GM23248 (cell line): ENCODE measurements at places on chromosomes 2 and 18. TPM values are rescaled to one million over a fixed set of nuclear protein-coding genes. Genes with fewer than 3 reads are reported as not detected.

MFSD6 gene
- 4.9 and 6.7 TPM in 2 replicates for total RNA-seq

MYO7B gene
- under 0.01 TPM in 1 of 2 replicates, not detected in the other for total RNA-seq

ARPC2 gene
- total RNA-seq: 568 and 644 TPM in 2 replicates

RAB6C gene
- total RNA-seq: not detected in 2 replicates

PAX8 gene
- 2.1 and 5.8 TPM in 2 replicates for total RNA-seq

NGEF gene
- total RNA-seq: 0.43 TPM in 1 of 2 replicates, not detected in the other

STK25 gene
- total RNA-seq: 239 and 240 TPM in 2 replicates

NCK2 gene
- 13.9 and 25.2 TPM in 2 replicates for total RNA-seq

POTEJ gene
- not detected in 2 replicates for total RNA-seq

EPB41L3 gene
- total RNA-seq: 19.2 and 22.2 TPM in 2 replicates

CCDC74A gene
- total RNA-seq: 11.5 and 15.0 TPM in 2 replicates

FBXO41 gene
- 1.0 and 1.1 TPM in 2 replicates for total RNA-seq

ZSWIM2 gene
- not detected in 2 replicates for total RNA-seq

FAP gene
- total RNA-seq: 243 and 269 TPM in 2 replicates

CACNB4 gene
- 0.11 TPM in 1 of 2 replicates, not detected in the other for total RNA-seq

CFAP221 gene
- not detected in 2 replicates for total RNA-seq

ALKAL2 gene
- not detected in 2 replicates for total RNA-seq

SLC4A5 gene
- total RNA-seq: 0.32 and 0.38 TPM in 2 replicates

CCNT2 gene
- 15.0 and 15.7 TPM in 2 replicates for total RNA-seq

CELF4 gene
- not detected in 2 replicates for total RNA-seq

VWC2L gene
- total RNA-seq: not detected in 2 replicates

RPE gene
- total RNA-seq: 80.9 and 100.0 TPM in 2 replicates

KANSL1L gene
- 5.4 and 13.2 TPM in 2 replicates for total RNA-seq

FBXO36 gene
- 2.3 and 5.3 TPM in 2 replicates for total RNA-seq

DPY30 gene
- 57.8 and 65.6 TPM in 2 replicates for total RNA-seq

MEMO1 gene
- total RNA-seq: 29.8 and 46.3 TPM in 2 replicates

CFAP65 gene
- not detected in 2 replicates for total RNA-seq

LRP1B gene
- not detected in 2 replicates for total RNA-seq

POTEI gene
- not detected in 2 replicates for total RNA-seq

TLX2 gene
- not detected in 2 replicates for total RNA-seq

NAB1 gene
- 44.1 and 48.3 TPM in 2 replicates for total RNA-seq

CPO gene
- total RNA-seq: not detected in 2 replicates

HOXD4 gene
- total RNA-seq: 2.5 and 7.8 TPM in 2 replicates
